NCI-H446 (cell line): ENCODE measurements at places on chromosomes 3 and 15.

DNA sequence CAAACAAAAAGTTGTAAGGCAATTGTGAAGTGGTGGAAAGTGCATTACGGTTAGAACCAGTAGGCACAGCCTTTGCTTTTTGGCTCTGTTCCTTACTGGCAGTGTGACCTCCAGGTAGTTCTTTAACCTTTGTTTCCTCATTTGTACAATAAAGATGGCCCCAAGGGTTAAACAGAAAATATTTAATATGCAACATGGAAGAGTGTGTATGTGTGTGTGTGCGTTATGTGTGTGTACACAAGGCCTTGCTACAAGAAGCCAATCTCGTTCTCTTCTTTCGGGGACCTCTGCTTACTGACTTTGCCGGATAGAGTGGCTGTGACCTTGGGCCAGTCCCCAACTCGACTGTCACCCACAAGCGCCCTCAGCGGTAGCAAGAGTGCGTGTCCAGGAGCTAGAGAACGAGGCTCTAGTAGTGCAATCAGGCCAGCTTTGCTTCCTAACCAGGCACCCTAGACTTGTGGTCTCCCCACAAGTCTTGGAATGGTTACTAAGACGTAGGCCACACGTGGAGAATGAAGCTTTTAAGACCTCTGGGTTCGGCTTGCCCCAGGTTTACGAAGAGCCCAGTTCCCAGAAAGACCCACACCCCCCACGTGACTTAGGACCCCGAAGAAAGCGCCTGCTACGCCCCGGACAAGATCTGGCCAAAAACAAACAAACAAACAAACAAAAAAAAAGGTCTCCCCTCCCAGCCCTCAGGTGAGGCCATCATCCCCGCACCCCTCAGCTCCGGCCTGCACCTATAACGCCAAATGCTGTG lies 593 bp downstream of the CIAO2A start:
- DNase-seq: peak; percentile 35

DNA sequence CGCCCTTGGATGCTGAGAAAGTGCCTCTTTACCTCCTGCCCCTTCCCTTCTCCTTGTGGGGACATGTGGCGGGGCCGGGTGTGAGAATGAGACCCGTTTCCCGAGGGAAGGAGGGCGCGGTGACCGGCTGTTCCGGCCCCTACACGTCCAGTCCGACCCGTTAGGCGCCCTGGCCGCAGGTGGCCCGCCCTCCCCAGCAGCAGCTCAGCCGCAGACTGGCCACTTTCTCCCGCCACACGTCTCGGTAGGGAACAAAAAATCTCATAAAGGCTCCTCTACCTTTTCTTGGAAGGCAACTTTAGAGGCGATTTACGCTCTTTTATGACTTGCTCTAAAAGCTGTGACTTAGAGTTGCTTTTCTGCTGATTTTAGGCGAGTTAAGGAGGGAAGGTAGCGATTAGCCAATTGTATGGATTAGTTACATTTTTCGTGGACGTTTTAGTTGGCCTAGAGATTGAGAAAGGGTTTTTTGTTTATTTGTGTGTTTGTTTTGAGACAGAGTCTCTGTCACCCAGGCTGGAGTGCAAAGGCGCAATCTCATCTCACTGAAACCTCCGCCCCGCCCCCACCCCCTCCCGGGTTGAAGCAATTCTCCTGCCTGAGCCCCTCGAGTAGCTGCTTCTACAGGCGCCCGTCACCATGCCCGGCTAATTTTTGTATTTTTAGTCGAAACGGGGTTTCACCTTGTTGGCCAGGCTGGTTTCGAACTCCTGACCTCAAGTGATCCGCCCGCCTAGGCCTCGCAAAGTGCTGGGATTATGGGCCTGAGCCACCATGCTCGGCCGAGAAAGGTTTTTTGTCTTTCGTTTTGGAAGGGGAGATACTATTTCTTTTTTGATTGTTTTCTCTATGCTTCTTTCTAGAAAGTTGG lies 8.3 kb upstream of the PGPEP1L start:
- DNase-seq: no peak

DNA sequence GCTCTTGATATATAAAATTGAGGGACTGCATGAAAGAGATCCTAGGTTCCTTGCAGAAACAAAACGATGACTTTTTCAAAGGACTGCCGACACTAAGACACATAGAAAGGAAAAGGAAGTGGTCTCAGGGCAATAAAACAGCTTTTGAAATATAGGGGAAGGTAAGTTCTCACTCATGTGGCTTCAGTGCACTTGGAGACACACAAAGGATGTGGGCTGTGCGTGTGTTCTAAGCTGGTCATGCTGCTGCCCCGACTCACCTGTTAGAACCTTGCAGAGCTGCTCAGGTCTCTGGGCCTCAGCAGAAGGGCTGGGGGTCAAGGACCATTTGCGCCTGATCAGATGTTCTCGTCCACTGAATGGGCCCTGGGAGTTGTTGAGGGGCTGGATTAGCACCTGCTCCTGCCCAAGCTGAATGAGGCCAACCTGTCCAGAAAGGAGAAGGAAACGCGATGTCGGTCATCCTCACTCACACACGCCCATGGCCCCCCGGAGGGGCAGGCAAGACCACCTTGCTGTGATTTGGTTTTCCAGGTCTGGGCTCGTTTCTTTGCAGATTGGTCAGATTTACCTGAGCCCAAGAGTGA lies 11.1 kb downstream of the ADAMTS17 start:
- no peak for DNase-seq

- DNase-seq: peak; percentile 71
Measured at GRCh38 chr3:149657926-149658743, at the start of gene WWTR1. TSS of gene WWTR1 (minus strand) at chr3:149658025. CDS start at chr3:149657306, 719 bp downstream.

DNA sequence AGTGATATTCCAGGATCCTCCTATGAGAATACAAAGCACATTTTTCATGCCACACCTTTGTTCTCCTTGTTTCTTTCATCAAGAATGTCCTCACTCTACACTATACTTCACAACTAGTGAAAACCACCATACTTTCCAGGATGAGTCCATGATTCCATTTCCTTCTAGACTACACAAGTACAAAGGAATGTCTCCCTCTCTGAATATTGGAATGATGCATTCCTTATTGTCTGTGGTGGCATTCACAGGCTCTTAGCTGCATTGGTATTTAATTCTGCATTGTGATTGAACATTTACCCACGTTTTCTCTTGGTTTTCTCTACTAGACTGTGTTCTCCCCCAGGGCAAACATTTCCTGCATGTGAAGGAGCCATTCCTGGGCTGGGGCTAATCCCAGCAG lies 217.5 kb downstream of the RAP2B start:
- no peak for DNase-seq
